Stimulated activated CD8-positive, alpha-beta memory T cell treated with anti-CD3 and anti-CD28 coated beads, Interleukin-7, amount 100 ng/mL, for 1 hour (primary cell): ENCODE measurements at places on chromosomes 3 and 15.

GRCh38 chr3:109910772-109911171, 573.4 kb upstream of the DPPA4 start:
- DNase-seq: no peak

DNA sequence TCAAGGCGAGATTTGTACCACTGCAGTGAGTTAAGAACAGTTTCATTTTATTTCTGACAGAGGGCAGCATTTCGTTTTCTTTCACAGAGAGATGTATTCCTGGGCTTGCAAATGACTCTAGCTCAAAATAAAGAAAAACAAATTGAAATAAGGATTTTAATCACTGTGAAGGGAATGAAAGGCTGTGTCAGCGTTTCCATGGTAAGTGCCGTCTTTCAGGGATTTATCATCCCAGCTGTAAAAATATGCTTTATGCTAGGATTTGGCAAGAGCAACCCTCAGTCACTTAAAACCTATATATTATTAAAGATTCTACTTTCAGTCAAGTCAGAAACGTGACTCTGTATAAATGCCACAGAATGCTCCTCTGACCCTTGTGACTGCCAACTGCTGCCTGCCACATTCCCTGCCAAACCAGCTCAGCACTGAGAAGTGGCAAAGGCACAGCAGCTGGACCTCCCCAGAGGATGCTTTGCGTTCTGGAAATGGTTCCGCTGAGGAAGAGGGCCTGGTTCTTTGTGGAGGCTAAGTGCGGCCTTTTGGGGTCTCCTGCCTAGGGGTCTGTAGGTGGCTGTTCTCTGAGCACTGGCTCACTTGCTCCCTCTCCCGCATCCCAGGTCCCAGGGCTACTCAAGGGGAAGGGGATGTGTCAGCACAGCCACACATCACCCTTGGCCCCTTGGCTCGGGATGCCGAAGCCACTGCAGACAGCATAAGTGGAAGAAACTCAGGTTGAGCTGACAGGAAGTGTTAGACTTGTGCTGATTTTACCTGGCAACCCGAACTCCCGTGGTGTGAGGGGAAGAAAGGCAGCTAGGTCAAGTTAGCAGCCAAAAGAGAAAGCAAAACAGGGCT, 56.6 kb upstream of the POMGNT2 start:
- DNase-seq: no peak

- no peak for DNase-seq
These were observed 276.0 kb upstream of the TTC14 start for GRCh38 chr3:180325958-180326357.

- DNase-seq: no peak
These were observed 3.6 kb downstream of the INSYN1 start for GRCh38 chr15:73749533-73749932.

- DNase-seq: no peak
These were observed 354.2 kb upstream of the TBL1XR1 start for GRCh38 chr3:177551431-177551836.

- no peak for DNase-seq
These were observed 20.6 kb upstream of the XRN1 start for GRCh38 chr3:142468456-142468855.

DNA sequence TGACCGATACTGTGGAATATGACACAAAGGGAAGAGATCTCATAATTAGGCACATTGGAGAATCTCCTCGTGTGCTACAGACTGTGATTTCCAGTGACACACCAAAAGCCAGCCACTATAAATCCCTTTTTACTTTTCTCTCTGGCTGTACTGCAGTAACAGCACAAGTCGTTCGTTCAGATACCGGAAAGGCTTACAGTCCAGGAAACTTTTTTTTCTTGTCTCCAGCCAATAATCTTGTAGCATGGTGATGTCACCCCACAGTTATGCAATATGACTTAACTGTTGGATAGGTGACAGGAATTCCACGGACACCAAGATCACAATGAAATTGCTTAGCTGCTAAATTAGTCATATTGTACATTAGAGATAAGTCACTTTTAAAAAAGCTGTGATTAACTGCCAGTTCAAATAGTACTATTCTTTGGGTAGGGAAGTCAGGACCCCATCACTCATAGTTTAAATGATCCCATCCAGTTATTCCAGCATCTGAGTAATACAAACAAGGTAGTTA, 36.3 kb upstream of the TSC22D2 start:
- no peak for DNase-seq

DNA sequence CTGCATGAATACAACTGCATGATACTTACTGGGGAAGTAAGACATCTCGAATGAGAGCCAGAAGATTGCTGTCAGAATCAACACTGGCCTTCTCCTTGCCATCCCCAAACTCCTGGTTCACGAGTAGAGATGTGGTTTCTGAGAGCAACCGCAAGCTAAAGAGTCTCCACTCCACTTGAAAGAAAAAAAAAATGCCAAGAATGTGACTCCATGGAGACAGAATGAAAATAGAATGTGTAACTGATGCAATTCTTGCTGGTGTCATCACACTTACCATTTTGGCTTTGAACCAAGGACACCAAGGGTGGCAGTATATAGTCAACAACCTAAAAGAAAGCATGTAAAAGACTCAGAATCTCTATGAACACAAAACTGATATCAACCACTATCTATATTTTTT, 280.4 kb downstream of the ULK4 start:
- DNase-seq: no peak

DNA sequence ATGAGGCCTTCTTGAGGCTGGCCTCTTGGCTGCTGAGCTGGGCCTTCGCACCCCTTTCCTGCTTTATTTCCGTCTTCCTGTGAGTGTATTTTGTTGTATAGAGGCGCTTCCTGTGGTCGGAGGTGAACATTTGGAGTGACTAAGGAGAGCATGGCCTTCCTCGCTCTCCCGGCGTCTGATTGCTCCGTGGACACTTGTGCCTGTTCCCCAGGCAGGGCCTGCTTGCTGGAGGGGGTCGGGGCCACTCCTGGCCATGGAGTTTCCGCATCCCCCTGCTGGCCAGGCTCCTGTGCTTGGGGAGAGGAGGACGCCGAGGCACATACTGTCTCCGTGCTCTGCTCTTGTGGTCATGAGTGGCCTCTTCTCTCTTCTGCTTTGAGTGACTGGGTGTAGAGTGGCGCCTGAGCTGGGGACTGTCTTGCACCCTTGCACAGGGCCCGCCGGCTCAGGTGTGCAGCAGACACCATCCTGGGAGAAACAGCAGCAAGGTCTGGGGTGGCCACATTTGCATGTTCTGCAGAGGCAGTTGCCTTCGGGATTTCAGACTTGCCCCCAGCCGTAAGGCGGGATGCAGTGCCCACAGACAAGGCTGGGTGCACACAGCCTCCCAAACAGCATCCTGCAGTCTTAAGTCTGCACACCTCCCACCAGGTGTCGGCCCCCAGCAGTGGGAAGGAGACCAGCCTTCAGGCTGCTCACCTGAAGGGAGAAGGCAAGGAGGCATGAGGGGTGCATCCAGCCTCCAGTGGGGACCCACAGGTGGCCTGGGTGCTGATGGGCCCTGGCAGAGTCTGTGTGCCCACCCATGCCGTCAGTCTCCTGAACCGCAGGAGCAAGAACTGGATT, 16.4 kb downstream of the KLF13 start:
- no peak for DNase-seq

DNA sequence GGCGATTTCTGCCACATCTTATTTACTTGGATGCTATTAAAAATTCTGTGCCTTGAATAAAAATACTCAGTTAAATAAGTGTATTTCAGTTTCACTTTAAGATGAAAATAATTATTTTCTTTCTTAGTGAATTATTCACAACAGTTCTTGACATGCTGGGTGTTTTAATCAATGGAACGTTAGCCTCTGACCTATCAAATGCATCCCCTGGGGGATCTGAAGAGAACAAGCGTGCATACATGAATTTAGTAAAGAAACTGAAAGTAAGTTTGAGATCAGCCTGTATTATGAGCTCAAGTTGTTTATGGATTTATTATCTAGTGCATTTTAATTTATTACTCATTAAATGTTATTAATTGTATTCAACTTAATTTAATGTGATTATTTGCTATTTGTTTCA, 597 bp downstream of the P2RY12 start:
- DNase-seq: no peak

DNA sequence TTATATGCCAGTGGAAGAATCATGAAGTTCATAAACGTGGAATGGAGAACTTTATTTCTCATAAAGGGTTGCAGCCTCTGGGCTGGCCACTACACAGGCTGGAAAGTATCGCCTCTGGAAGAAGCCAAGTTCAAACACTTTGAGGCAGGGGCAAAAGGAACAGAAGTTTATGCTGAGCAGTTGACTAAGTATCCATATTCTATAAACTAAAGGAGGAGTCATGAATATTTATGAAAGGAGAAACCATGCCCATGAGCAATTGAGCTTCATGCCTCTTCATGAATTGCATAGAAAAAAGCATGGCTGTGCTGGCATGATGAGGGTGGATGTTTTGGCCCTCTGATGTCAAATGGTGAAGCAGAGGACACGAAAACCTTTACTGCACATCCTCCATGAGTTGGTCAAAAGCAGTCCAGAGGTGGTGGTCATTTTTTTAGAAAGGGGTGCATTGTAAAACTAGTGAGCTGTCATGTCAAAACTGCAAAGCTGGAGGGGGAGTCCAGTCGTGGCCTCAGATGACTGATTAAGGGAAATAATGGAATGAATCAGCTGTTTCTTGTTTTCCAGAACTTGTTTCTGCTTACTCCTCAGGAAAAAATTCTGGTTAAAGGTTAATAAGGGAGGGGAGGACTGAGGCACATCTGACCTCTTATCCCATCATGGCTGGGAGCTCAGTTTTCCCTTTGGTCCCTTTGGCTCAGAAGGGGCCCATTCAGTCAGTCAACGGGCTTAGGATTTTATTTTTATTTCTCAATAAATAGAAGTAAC, 276.7 kb downstream of the CHL1 start:
- no peak for DNase-seq

GRCh38 chr15:51382787-51383186, 41.3 kb downstream of the GLDN start:
- no peak for DNase-seq
